ENCODE measurements at places on chromosomes 12 and 14.
A peak's percentile ranks its signal among the peaks of the same experiment; 100 is the strongest.

GRCh38 chr12:109436188-109436560, 40.9 kb downstream of the KCTD10 start:
- no peak for DNase-seq

DNA sequence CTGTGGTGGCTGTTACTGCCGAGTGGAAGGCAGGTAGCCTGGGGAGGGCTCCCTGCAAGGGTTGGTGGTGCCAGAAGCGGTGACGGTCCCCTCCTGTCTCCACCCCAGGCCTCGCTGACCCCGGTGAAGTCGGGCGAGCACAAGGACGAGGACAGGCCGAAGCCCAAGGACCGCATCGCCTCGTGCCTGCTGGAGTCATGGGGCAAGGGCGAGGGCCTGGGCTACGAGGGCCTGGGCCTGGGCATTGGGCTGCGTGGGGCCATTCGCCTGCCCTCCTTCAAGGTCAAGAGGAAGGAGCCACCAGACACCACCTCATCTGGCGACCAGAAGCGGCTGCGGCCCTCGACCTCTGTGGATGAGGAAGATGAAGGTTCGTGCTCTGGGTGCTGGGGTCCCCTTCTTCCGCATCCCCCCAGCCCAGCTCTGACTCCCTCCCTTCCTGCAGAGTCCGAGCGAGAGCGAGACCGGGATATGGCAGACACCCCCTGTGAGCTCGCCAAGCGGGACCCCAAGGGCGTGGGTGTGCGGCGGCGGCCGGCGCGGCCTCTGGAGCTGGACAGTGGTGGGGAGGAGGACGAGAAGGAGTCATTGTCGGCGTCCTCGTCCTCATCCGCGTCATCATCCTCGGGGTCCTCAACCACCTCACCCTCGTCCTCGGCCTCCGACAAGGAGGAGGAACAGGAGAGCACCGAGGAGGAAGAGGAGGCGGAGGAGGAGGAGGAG, 13.3 kb downstream of the SETD1B start:
- DNase-seq: no peak

DNA sequence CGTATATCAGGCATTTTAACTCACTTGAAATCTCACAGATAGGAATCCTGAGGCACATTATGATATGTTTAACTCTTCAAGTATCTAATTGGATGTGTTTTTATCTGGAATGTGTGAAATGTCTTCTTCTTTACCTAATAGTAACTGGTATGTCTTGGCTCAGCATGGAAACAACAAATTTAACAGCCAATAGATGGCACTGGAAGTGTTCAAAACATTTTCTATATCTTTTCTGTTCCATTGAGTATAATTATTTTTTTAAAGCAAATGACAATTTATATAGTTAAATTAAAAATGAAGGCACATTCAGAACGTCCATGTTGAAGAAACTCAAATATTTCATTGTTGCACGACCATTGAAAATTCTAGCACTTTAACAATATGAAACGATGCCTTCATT, 164.6 kb upstream of the SLC16A7 start:
- no peak for DNase-seq

DNA sequence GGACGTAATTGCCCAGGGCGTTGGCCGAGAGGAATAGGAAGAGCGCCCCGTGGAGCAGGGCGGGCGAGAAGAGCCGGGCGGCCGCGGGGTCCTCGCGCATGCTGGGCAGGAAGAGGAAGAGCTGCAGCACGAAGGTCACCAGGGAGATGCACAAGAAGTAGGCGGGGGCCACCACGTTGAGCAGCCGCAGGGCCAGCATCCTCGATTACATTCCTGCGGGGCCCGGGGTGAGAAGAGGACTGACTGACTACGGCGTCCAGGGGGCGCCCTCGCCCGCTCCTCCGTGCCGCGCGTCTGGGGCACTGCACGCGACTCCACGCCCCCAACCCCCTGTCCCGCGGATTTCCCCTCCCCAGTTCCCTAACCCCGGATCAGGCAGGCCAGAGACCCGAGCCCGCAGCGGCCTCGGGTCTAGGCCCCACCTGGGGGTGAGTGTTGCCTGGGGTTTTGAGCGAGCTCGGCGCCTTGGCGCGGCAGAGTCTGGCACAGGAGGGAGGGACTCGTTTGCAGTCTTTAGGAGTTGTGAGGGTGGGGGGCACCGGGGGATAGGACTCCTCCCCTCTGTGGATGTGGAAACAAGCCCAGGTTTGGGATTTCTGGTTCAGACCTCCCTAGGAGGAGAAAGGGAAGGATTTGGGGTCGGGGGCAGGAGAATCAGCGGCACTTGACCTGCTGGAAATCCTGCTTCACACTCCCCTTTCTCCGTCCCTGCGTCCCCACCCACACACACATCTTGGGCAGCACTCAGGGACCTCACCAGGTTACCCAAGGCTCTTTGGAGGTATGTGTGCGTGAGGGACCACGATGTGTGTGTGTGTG, 1.8 kb downstream of the ZDHHC22 start:
- peak; percentile 72 for DNase-seq

DNA sequence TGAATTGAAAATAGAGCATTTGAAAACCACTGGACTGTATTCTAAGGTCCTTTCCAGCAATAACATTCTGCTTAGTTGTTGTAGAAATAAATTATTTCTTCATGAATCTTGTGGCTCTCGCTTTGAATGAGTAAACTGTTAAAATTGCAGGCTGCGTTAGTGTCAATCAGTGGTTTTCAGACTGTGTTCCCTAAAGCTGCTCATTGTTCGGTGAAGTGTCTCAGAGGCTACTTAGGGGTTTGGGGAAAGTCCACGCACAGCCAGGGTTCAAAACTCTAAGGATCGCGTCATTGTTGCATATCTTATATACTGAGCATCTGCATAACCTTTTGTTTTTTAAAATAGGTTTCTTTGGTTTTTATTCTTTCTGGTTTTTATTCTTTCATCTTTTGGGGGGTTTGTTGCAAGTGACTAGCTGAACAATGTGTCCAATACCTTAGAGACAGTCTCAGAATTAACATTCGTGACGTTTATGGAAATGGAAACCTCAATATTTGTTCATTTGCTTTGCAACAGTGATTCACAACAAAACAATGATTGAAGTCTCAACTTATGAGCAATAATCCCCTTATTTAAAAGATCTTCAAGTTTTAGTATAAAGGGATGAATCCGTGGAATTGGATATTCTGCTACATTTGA, 108.1 kb downstream of the TTLL5 start:
- DNase-seq: no peak

GRCh38 chr12:11762723-11763326, 113.4 kb downstream of the ETV6 start:
- DNase-seq: no peak

- DNase-seq: peak; percentile 11
Observed at GRCh38 chr12:98955284-98955683, 310.2 kb downstream of the APAF1 start.

DNA sequence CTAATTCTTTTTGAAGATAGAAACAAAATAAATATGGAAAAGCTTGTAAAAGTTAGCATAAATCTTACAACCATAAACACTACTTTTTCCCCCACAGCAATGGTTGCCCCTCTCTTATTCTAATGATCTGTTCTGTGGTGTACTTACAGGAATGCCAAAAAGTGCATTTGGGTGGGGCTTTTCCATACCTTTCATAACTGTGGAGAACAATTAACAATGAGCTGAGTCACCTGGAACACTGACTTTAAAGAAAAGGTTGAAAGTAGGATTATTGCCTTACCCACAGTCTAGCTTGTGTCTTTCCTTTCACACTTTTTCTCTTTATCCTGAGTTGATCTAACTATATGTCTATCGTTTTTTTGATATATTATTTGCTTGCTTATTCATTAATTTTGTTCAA, 86.9 kb downstream of the TPH2 start:
- no peak for DNase-seq

DNA sequence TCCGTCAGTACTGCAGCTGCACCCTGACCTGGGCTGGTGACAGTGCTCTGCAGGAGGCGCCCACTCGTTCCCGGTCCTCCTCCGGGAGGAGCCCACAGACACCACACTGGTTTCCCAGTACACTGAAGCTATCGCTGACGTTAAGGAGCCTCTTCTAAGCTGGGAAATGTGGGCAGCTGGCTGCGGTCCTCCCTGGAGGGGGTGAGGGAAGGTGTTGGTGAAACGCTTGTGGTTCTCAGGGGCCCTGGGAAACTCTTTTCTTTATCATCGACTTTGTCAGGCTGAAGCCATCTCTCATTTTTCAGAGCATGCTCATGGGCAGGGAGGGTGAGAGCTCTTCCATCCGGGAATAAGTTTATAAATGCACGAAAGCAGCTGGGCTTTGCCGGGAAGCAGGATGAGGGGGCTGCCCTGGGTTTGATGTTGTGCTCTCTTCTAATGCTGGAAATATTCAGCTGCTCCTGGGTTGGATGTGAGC, 176.0 kb downstream of the CHST11 start:
- no peak for DNase-seq

DNA sequence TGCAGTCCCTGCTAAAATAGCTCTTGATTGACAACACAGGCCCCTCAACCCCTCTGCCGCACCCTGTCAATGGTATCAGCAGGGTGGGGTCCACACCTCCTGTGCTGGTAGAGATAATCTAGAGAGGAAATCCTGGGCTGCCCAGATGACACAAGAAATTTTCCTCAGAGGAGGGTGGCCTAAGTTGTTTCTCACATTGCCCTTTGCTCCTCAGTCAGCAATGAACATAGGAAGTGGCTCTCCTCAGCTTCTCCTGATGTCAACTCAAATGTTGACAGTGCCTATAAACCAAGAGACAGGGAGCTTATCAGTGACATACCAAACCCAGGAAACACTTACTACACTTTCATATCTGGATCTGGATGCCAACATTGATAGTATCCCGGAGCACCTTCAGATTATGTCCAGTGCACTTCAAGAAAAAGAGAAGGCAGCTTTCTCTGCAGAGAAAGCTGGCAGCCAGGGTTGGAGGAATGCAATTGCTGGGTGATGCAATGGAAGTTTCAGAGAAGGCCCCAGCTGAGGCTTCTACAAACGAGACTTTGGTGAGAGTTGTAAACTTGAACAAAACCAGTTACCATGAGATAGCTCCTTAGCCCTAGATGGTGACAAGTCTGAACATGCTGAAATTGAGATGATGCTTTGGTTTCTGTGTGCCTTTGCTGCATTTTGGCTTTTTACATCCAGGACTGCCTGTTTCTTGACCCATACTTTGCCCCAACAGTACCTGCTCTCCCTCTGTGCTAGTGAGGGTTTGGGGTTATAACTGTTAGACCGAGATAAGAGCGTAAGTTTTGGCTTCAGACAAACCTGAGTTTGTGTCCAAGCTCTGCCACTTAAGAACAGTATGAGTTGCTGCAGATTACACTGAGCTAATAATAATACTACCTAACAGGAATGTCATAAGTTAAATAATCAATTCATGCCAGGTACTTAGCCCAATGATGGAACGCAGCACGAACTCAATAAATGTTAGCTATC, 183.5 kb downstream of the NUAK1 start:
- no peak for DNase-seq

DNA sequence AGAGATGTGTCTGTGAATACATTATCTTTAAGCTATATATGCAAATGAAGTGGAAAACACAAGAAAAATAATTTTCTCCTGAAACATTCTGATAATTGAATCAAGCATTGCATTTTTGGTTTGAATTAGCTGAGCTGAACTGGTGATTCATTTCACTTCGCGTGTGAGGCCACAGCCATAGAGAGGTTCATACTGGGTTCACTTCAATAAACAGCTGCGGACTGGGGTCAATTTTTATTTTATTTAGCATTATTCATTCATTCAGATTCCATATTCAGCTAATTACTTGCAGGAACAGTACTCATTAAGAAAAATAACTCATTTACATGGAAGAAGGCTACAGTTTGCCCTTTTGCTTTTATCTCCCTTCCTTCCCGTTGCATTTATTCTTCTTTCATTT, 195.2 kb upstream of the LRIG3 start:
- no peak for DNase-seq

Data from NCI-H146 (cell line).